RWPE2 (cell line): ENCODE measurements at places on chromosomes 4 and X.

- no peak for DNase-seq
Measured at GRCh38 chr4:5619913-5620625, 88.3 kb downstream of the EVC2 start.

DNA sequence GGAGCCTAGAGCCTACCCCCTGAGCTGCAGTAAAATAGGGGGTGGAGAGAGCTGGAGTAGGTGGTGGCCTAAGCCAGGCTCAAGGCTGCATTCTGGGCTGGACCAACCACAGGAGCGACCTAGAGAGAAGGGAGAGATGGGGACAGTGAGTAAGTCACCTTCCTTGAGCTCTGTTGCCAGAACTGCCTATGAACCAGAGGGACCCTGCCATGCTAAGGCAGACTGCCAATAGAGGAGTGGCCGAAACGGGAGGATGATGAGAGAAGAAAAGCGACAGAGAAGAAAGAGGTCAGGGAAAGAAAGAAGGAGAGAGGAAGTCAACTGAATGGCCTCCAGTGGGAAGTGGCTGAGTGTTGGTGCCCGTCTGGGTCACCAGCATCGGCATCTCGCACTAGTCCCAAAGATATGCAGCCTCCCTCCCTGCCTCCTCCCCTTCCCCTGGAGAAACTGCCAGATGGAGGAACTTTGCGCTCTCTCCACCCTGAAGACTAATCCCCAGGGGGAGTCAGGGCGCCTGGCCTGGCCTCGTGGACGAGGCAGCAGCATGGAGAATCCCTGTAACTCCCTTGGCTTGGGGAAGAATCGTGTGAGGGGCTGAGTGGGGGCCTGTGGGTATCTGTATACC, 28.8 kb downstream of the ELF4 start:
- no peak for DNase-seq

DNA sequence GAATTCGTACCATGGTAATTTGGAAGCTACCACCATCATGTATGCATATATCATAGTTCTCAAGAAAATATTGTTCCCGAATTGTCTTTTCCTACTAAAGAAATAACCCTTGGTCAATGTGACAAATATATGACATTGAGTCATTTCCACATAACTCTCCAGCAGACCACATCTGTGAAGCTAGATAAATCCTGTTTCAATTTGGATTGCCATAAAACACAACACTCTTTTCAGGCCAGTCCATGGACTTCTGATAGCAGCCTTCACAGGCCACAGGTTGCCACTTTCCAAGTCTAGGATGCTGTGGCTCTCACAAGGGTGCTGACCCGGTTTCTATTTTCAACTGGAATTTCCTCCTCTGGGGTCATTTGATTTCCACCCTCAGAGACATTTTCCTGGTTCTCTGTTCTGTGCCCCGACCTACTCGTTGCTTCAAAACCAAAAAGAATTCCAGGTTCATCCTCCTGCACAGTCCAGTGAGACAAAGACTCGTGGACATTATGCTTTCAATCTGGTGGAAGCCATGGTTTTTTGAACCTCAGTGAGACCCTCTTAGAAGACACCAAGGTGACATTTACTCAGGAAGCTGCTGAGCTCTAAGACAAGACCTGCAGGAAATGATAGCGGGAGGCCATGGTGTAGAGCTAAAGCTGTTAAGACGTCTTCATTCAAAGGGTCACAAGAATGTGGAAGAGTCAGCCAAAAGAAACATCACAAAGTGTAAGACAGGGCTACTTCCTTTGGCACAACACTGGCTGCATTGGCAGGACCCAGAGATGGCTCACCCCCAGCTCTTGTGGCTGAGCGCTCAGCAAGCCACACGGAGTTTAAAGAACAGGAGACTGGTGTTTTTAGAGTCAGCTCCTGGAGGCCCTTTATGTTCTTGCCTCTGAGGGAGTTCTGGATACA, 119.8 kb downstream of the AMELX start:
- no peak for DNase-seq

GRCh38 chr4:102217345-102217744, 127.9 kb downstream of the SLC39A8 start:
- no peak for DNase-seq

GRCh38 chr4:182354867-182355266, 111.7 kb downstream of the TENM3 start:
- DNase-seq: no peak

DNA sequence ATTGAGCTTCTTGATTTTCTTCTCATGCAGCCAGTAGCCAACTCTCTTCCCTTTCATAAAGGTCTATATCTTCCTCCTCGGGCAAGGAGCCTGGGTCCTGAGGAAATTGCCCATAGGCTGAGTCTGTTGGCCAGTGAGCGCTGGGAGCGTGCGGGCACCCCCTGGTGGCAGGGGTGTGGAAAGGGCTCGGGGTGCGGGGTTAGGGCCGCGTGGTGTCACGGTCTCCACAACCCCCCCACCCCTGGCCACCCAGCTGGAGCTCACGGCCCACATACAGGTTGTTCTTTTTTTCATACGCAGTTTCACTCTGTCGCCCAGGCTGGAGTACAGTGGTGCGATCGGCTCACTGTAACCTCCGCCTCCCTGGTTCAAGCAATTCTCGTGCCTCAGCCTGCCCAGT, 13.1 kb downstream of the RBM10 start:
- DNase-seq: no peak

- DNase-seq: no peak
Measured at GRCh38 chr4:26051240-26051639, 137.2 kb downstream of the SMIM20 start.

DNA sequence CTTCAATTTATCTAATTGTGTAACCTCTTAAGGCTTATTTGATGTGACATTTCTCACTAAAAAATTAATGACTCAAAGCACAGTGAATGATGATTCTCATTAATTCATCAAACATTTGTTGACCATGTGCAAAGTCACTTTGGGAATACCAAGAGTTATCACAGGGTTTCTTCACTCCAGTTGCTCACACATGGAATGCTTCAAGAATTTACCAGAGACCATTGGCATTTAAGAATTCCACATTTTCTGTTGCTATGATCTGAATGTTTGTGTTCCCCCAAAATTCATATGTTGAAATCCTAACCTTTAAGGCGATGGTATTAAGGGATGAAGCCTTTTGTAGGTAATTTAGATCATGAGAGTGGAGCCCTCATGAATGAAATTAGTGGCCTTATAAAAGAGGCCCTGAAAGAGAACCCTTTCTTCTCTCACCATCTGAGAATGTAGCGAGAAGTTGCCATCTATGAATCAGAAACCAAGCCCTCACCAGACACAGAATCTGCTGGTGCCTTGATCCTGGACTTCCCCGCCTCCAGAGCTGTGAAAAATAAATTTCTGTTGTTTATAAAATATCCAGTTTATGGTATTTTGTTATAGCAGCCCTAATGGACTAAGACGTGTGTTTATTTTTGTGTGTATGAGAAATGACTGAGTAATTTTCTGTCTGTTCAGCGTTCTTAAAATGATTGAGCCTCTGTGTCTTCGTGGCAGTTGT, 16.4 kb upstream of the SRPX start:
- DNase-seq: no peak

- DNase-seq: no peak
Measured at GRCh38 chrX:56826020-56826419, 97.0 kb downstream of the NBDY start.
